IMR-90 (cell line): ENCODE measurements at places on chromosomes 6 and 20. TPM values are rescaled to one million over a fixed set of nuclear protein-coding genes. Genes with fewer than 3 reads are reported as not detected.

DNA sequence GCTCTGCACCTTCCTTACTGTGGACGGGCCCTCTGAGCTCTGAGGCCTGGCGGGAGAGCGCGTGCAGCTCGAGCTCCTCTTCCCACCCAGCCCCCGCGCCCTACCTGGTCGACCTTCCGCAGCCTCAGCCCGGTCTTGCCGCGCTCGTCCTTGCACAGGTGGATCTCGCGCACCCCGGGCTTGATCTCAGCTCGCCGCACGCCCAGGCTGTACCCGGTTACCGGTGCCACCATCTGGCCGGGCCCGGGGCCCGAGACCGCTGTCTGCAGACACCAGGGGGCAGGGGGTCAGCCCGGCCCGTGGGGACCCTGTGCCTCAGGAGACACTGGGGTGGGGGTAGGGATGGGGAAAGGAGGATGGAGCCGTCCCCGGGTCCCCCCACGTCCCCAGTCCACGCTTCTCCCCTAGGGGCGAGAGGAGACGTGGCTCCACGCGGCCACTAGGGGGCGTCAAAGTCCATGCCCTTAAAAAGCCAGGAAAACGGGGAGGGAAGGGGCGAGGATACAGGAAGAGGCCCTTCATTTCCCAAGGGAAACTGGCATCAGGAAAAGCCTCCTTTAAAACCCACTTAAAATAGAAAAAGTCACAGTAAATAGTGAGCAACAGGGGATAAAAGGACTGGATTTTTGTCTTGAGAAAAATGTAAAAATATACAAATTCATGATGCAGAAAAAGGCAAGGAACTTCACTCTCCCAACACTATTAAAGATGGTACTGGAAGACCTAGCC, 15.5 kb downstream of the SDCBP2 start:
- H3K36me3 ChIP-seq, result no peaks in the 10 kb centered on the region
- H3K27ac ChIP-seq, result peak overlapping the region; percentile 20; the same call in 1 of the 2 replicates
- peak overlapping the region; percentile 13; the same call in 1 of the 2 replicates for H3K4me3 ChIP-seq
- DNase-seq, result peak; percentile 71
- H3K4me1 ChIP-seq, result no peaks in the 10 kb centered on the region

The TREM2 gene
- not detected in 2 replicates for total RNA-seq

DNA sequence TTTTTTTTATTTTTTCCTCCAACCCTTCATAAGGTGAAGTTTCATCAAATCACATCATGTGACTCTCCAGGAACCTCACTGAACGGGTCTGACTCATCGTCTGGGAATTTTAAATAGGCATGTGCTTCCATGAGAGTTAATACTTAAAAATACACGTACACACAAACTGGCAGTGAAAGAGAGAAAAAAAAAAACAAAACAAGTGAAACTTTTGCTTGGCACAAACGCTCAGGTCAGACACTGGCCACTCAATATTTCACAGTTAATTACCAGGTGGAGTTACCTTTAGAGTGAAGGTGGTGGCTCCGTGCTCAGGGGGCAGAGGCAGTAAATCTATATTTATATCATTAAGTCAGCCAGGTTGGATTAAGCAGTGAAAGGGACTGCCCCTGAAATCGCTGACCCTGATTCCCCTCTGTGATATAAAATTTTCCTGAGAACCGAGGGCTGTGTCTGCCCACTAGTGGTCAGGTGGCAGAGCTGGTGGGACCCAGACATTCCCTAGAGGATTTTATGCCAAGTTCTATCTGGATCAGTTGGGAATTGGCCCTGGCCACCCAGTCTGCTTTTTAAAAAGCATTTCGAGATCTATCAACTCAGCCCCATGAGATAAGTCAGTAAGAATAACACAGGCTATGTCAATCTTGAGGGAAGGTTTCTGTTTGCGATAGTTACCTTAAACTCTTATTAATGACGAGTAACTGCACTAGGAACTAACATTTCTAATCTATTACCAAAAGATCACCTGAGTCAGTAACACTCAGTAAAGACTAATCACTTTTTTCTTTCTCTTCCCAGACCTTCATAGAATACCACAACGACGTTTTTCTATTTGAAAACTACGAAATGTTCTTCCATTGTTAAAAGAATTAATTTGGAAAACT, 259.1 kb downstream of the HDGFL1 start:
- H3K36me3 ChIP-seq, result no peaks in the 10 kb centered on the region
- H3K27ac ChIP-seq, result peak overlapping the region; percentile 17; the same call in 1 of the 2 replicates
- H3K27me3 ChIP-seq, result no peaks in the 10 kb centered on the region
- peaks cover 4% of the 10 kb centered on the region for H3K4me1 ChIP-seq
- DNase-seq, result peak; percentile 97

DNA sequence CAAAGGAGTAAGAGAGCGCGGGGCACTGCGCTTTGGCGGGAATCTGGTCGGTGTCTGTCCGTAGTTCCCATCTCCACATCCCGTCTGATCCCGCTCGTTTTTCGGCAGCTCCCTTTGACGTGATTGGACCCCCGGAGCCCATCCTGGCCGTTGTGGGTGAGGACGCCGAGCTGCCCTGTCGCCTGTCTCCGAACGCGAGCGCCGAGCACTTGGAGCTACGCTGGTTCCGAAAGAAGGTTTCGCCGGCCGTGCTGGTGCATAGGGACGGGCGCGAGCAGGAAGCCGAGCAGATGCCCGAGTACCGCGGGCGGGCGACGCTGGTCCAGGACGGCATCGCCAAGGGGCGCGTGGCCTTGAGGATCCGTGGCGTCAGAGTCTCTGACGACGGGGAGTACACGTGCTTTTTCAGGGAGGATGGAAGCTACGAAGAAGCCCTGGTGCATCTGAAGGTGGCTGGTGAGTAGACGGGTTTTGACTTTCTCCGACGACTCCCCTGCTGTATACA, 1.4 kb downstream of the BTN1A1 start:
- H3K27me3 ChIP-seq, result peaks cover 31% of the 10 kb centered on the region
- 0 out of 2 replicates have a peak, but pooled peaks cover 3% of the 10 kb centered on the region for H3K4me1 ChIP-seq
- DNase-seq, result peak; percentile 25
- no peaks in the 10 kb centered on the region for H3K36me3 ChIP-seq

- H3K27me3 ChIP-seq, result peaks cover 8% of the 10 kb centered on the region; the same call in 1 of the 2 replicates
- H3K36me3 ChIP-seq, result no peaks in the 10 kb centered on the region
- DNase-seq, result no peak
Measured at GRCh38 chr20:17504066-17504897, 26.9 kb downstream of the BFSP1 start.

DNA sequence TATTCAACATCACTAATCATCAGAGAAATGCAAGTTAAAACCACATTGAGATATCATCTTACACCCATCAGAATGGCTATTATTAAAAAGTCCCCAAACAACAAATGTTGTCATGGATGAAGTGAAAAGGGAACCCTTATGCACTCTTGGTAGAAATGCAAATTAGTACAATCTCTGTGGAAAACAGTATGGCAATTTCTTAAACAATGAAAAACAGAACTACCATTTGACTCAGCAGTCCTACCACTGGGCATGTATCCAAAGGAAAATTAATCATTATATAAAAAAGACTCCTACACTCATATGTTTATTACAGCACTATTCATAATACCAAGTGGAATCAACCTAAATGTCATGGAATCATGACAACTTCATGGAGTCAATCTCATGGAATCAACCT, 611.3 kb upstream of the GJE1 start:
- DNase-seq, result peak; percentile 34
- no peak overlapping the region for H3K27ac ChIP-seq
- no peak overlapping the region for H3K4me3 ChIP-seq
- H3K27me3 ChIP-seq, result no peaks in the 10 kb centered on the region
- H3K36me3 ChIP-seq, result no peaks in the 10 kb centered on the region

The PDE7B gene
- total RNA-seq, result 12.4 and 15.6 TPM in 2 replicates

The BPIFA1 gene
- total RNA-seq, result not detected in 2 replicates

DNA sequence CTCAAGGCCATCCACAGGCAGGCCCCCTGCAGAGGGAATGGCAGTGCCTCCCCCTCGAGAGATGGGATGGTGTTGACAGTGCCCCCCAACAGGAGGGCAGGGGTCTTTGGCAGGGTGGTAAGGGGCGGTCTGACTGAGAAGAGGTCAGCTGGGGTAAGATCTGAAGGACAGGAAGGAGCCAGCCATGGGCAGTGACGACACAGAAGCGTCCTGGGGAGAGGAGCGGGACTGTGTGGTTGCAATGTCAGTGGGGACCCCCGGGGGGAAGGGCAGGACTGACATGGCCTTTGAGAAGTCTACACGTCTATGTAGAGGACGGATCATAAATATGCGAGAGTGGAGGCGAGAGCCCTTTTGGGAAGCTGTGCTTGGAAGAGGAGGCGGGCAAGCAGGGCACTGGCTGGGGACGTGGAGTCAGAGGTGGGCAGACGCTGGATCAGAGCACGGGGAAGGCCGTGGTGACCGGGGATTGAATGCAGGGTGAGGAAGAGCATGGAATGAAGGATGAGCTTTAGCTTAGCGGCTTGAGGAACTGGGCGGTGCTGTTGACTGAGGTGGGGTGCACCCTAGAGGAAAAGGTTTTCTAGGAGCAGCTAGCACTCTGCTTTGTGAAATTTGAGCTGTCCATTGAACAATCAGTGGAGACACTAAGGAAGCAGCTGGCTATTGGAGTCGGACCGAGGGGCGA, 82.5 kb upstream of the AGPAT4 start:
- no peaks in the 10 kb centered on the region for H3K27me3 ChIP-seq
- no peaks in the 10 kb centered on the region for H3K4me1 ChIP-seq
- no peak overlapping the region for H3K27ac ChIP-seq

The SIM1 gene
- total RNA-seq, result not detected in 2 replicates

The CAGE1 gene
- under 0.01 TPM in 1 of 2 replicates, not detected in the other for total RNA-seq

DNA sequence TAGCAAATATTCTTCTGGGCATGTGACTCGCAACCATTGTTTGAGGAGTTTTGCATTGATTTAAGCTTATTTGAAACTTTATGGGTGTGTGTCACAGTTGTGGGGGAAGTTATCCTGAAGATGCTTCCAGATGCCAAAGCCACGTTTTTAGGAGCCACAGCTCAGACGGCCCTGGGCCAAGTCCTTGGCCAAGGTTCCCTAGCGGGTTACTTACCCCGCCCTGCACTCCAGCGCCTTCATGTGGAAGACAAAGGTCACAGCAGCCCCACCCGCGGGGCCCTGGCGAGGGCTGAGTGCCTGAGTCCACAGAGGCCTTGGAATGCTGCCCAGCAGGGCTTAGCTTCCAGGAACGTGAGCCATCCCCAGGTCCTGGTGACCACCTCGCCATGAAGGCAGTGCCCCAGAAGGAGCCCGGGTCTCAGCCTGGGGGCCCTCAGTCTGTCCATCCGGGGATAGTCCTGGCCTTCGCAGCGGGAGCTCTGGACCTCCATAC, 308.3 kb downstream of the CDH4 start:
- no peaks in the 10 kb centered on the region for H3K36me3 ChIP-seq
- H3K4me1 ChIP-seq, result peaks cover 7% of the 10 kb centered on the region
- peak; percentile 42 for DNase-seq
- H3K27ac ChIP-seq, result no peak overlapping the region

- no peak overlapping the region for H3K4me3 ChIP-seq
- H3K4me1 ChIP-seq, result peaks cover 7% of the 10 kb centered on the region; the same call in 1 of the 2 replicates
- peaks cover 19% of the 10 kb centered on the region for H3K36me3 ChIP-seq
- no peak overlapping the region for H3K27ac ChIP-seq
Measured at GRCh38 chr20:50621068-50621665, 70.2 kb downstream of the RIPOR3 start.

- no peak overlapping the region for H3K27ac ChIP-seq
- H3K4me3 ChIP-seq, result no peak overlapping the region
- peak; percentile 74 for DNase-seq
- H3K36me3 ChIP-seq, result peaks cover 5% of the 10 kb centered on the region
Measured at GRCh38 chr6:11224252-11224965, 8.1 kb downstream of the NEDD9 start.

DNA sequence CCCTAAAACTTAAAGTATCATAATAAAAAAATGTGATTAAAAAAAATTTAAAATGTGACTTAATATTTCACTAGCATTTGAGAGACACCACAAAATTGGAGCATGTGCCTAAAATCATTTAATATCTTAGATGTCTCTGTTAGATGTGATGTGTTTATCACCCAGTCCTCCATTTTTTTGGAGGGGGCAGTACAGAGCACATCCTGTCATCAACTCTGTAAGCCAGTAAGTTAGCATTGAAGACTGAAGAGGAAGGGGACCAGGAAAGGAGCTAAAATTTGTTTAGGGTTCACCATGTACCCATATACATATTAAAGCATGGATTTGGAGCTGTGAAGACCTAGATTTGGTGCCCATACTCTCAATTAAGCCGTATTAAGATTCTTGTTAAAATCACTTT, 30.7 kb upstream of the ADIG start:
- no peak for DNase-seq
- no peaks in the 10 kb centered on the region for H3K27me3 ChIP-seq
- H3K4me3 ChIP-seq, result no peak overlapping the region
- peaks cover 46% of the 10 kb centered on the region for H3K36me3 ChIP-seq

GRCh38 chr6:16322666-16323312, 84.4 kb downstream of the GMPR start:
- peaks cover 15% of the 10 kb centered on the region for H3K36me3 ChIP-seq
- H3K27me3 ChIP-seq, result no peaks in the 10 kb centered on the region
- H3K4me3 ChIP-seq, result no peak overlapping the region
- H3K27ac ChIP-seq, result peak overlapping the region; percentile 32; the same call in 1 of the 2 replicates

The TMEM170B gene
- 0.18 and 0.28 TPM in 2 replicates for total RNA-seq

The ADGRF5 gene
- total RNA-seq, result not detected in 2 replicates

GRCh38 chr6:23563323-23563722, 562.7 kb upstream of the NRSN1 start:
- H3K4me3 ChIP-seq, result no peak overlapping the region
- no peak for DNase-seq
- H3K27me3 ChIP-seq, result no peaks in the 10 kb centered on the region
- H3K27ac ChIP-seq, result no peak overlapping the region
- H3K36me3 ChIP-seq, result no peaks in the 10 kb centered on the region
- H3K4me1 ChIP-seq, result no peaks in the 10 kb centered on the region

- no peak overlapping the region for H3K27ac ChIP-seq
- H3K27me3 ChIP-seq, result no peaks in the 10 kb centered on the region; the same call in none of the 2 replicates
- peak overlapping the region; percentile 11; the same call in 1 of the 2 replicates for H3K4me3 ChIP-seq
- peak; percentile 50 for DNase-seq
Measured at GRCh38 chr6:84052204-84052882, 18.8 kb downstream of the MRAP2 start.

The PSORS1C2 gene
- total RNA-seq, result not detected in 2 replicates

DNA sequence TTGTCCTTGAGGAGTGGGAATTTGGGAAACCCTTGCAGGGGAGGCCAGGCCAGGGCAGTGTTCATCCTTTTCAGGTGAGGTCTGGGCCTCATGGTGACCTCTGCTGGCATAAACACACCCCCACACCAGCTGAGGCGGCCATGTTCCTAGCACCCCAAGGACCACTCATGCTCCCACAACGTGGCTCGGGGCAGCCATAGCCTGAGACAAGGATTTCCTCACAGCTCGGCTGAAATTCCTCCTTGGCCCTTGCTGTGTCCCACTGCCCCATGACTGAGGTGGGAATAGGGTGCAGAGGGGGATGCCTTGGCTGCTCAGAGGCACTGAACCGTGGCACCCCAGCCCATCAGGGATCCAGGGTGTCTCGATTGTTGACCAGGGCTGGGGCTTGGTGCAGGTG, 27.3 kb upstream of the SPDEF start:
- no peak for DNase-seq
- no peak overlapping the region for H3K4me3 ChIP-seq
- peaks cover 9% of the 10 kb centered on the region; the same call in 1 of the 2 replicates for H3K4me1 ChIP-seq
- no peaks in the 10 kb centered on the region for H3K27me3 ChIP-seq

The HCRTR2 gene
- total RNA-seq, result under 0.01 TPM in 1 of 2 replicates, not detected in the other

The C20orf204 gene
- total RNA-seq, result 0.18 and 0.28 TPM in 2 replicates

The HLA-DQB1 gene
- not detected in 2 replicates for total RNA-seq
